ENCODE measurements at places on chromosomes 5 and 9.

DNA sequence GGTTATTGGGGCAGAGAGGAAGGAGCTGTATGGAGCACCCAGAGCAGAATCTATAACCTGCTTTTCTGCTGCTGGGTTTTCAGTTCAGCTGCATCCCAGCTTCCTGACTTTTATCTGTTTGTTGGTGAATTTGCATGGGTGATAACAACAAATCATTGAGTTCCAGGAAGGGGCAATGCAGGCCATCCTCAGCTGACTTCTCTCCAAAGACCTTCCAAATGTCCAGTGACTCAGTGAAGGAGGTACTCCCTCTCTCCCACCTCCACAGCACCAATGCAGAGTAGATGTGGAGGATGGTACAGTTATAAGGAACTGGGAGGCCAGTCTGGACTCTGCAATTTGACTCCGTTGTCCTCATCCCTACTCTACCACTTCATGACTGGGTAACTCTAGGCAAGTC is 1.6 kb upstream of the TXN start:
- no peak for DNase-seq

- DNase-seq: no peak
These were observed 66.7 kb downstream of the PCDH1 start for GRCh38 chr5:141811287-141812155.

DNA sequence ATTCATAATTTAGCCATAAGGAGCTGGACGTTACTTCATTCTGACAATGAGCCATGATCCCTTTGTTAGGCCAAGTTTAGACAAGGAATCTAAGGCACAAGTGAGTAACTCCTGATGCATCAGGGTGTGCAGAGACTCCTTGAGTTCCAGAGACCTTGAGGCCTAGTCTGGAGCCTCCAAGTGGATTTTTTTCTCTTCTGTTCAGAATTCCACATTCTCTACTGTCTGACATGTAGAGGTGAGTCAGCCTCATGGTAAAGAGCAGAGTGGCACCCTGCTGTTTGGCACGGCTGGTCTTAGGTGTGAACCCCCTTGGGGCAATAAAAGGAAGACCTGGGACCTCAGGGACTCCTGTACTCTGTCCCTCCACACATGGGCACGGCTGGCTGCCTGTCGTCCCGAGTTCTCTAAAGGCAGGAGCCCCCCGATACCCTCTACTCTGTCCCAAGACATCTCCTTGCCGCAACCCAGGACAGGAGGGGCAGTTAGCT is 22.0 kb upstream of the TGFBI start:
- DNase-seq: no peak

GRCh38 chr5:108266242-108266641 is 115.7 kb downstream of the FBXL17 start:
- no peak for DNase-seq

GRCh38 chr9:76159293-76159926 is 234.8 kb downstream of the RFK start:
- DNase-seq: no peak

DNA sequence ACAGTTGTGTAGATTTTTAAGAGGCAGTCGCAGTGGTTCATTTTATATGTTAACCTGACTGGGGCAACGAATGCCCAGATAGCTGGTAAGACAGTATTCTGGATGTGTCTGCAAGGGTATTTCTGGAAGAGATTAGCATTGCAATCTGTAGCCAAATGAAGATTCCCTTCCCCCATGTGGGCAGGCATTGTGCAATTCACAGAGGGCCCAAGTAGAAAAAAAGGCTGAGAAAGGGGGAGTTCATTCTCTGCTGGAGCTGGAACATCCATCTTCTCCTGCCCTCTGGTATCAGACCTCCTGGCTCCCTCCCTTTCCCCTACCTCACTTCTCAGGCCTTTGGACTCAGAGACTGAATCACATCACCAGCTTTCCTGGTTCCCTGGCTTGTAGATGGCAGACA is 70.6 kb downstream of the TENT4A start:
- DNase-seq: no peak

- DNase-seq: no peak
These were observed 318.0 kb downstream of the ADAMTS6 start for GRCh38 chr5:65163698-65164097.

- peak; percentile 36 for DNase-seq
These were observed 593 bp downstream of the BRD3OS start for GRCh38 chr9:134025606-134026541.

- DNase-seq: no peak
These were observed 25.1 kb downstream of the PPIP5K2 start for GRCh38 chr5:103145196-103145595.

GRCh38 chr5:173331287-173331686 is 3.1 kb upstream of the STC2 start:
- DNase-seq: no peak

Measured in mucosa of gallbladder (tissue), 1 donor.